ENCODE measurements at places on chromosomes 7 and 10.

DNA sequence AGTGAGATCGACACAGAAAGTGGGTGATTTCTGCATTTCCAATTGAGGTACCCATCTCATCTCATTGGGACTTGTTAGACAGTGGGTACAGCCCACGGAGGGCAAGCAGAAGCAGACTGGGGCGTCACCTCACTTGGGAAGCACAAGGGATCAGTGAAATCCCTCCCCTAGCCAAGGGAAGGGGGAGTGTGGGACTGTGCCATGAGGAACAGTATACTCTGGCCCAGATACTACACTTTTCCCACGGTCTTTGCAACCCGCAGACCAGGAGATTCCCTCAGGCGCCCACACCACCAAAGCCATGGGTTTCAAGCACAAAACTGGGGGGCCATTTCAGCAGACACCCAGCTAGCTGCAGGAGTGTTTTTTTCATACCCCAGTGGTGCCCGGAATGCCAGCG is 99.8 kb downstream of the ODAD2 start:
- no peak for DNase-seq

DNA sequence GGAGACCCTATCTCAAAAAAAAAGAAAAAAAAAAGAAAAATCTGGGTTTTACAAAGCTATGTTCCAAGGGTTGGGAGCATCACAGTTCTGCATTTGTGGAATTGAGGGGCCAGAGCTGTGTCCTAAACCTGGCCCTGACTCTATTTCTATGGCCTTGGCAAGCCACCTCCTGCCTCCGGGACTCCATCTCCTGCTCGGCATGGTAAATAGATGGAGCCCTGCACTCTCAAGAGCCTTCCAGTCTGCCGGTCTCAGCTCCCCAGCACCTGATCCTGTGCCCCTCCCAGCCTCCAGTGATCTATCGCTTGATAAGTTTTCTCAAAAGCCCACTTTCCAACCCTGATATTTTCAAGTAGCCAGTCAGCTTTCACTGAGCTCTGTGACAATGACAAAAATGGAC is 43.0 kb downstream of the KCNH2 start:
- DNase-seq, result no peak

DNA sequence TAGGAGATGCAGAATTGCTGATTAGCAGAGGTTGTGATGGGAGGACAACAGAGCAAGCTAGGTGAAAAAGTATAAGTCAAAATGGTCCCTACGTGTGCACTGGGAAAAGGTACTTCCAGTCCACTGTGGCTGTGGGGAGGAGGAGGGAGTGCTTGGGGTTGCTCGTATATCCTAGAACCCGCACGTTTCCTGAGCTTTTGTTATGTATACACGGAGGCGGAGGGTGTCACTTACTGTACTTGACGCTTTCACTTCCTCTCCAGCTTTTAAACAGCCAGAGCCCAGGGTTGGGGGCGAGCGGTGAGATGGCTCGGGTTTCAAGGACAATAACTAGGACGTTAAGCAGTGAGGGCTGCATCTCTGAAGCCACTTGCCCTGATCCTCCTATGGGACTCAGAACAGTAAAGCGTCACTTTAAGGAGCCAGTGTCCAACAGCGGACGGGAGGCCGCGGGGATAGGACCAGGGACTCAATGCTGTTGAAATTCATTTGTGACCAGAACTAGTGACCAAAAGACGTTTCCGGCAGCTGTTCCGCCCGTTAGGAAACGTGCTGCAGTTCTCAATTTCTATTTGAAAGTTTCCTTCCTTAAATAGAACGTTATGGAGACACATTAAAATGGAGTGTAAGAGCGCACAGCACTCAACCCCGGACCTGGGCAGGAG is 985 bp upstream of the ETV1 start:
- peak; percentile 45 for DNase-seq

GRCh38 chr10:68800211-68800610 is 27.1 kb upstream of the STOX1 start:
- DNase-seq, result no peak

DNA sequence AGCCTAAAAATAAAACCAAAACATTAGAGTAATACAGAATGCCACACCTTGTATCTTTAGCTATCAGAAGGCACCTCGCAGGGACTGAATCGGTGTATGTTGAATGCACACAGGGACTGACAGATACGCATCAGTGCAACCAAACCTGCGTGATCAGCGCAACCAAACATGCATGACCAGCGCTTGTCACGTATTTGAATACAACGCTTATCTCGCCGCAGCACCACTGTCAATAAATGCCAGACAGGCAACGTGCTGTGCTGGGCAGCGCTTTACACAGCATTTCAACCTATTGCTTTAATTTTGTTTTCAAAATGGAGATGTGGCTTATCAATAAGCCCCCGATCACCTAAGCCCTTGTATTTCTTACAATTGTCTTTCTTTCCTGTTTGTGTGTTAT is 242.4 kb downstream of the SFMBT2 start:
- DNase-seq, result no peak

- no peak for DNase-seq
Observed at GRCh38 chr7:42093349-42093905, 143.6 kb downstream of the GLI3 start.

- peak; percentile 32 for DNase-seq
Observed at GRCh38 chr10:18949391-18949790, 99.2 kb upstream of the MALRD1 start.

- no peak for DNase-seq
Observed at GRCh38 chr10:88471899-88472298, 111.2 kb downstream of the RNLS start.

GRCh38 chr7:104767826-104768536 is 246.0 kb upstream of the KMT2E start:
- no peak for DNase-seq

DNA sequence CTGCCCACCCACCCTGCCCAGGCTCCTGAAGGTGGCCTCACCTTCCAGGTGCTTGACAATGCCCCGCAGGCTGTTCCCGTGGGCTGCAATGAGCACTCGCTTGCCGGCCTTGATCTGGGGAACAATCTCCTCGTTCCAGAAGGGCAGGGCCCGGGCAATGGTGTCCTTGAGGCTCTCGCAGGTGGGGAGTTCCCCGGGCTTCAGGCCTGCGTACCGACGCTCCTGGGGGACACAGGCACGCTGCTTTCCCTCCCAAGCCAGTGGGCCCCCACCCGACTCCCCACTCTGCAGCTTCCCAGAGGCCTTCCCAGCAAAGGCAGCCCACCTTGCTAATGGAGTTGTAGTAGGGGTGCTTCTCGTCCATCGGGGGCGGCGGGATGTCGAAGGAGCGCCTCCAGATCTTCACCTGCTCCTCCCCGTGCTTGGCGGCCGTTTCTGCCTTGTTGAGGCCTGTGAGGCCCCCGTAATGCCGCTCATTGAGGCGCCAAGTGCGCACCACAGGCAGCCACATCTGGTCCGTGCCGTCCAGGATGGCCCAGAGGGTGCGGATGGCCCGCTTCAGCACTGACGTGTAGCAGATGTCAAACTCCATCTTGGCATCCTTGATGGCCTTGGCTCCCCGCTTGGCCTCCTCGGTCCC is 456 bp downstream of the PGAM2 start:
- no peak for DNase-seq

DNA sequence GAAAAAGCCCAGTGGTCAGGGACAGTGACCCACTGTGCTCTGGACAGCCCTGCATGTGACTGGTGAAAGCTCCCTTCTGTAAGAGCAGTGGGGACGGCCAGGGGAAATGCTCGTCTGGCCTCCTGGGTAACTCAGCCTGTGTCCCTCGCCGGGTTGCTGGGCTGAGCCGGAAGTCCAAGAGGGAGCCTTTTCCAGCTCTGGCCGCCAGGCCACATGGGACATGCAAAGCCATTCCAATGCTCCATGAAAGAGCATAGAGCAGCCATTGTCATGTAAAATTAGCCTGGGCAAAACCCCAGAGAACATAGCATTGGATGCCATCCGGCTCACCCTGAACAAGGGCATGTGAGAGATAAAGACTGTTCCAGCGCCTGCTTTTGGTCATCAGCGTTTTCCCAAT is 64.9 kb upstream of the ADRB1 start:
- DNase-seq, result no peak

DNA sequence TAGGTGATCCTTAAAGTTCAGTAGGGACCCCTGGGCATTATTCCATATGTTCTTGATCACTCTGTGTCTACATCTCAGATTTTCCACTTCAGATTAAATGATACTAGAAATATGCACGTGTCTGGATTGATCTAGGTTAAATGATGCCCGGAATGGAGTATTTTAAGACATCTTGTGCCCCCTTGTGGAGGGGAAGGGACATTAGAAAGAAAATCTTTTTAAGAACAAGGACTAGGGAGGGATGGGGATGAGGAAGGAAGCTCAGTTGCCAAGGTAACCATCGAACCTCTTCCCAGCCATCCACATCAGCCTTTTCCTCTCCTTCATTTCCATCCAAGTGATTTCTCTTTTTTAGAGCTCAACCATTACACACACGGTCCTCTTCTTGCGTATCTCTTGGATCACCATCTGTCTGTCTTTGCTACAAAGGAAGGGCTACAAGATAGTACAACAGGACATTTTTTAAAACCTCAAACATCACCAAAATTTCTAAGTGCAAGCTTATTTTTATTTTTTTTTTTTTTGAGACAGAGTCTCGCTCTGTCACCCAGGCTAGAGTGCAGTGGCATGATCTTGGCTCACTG is 40.5 kb downstream of the PRSS2 start:
- DNase-seq, result peak; percentile 66

DNA sequence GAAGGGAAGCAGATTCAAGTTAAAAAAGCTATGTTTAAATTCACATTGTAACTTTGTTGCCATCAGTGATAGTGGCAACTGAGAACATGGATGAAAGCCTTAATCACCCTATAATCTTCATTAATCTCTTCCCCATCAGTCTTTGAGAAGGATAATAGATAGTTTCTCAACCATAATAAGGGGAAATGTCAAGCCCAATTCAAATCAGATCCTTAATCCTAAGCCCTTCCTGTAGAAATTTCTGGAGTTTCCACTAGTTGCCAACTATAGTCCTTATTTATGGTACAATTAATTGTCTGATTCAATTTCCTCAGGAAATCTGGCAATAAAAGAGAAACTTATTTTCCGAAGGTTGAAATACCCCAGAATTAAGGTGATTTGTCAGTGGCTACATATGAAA is 431.8 kb downstream of the ZWINT start:
- DNase-seq, result no peak

- peak; percentile 20 for DNase-seq
Observed at GRCh38 chr10:16933783-16934182, 116.6 kb upstream of the RSU1 start.

DNA sequence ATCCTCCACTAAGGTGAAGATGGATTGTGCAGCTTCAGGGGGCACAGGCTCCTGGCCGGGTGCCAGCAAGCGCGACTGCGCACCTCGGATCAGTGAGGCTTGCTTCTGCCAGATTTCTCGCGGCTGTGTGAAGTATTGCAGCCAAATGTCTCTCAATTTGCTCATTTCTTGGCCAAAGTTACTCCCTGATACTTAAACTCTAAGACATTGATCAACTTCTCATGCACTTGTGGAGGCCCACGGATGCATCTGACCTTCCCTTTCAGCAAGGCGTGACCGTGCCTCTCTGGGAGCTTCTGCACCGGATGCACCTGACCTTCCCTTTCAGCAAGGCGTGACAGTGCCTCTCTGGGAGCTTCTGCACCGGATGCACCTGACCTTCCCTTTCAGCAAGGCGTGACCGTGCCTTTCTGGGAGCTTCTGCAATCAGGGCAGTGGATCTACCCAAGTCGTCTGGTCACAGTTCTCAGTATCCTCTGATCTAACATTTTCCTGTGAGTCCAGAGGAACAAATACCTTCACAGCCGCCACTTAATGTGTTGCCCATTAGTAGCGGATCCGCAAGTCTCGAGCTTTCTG is 248.3 kb downstream of the ADARB2 start:
- DNase-seq, result no peak

DNA sequence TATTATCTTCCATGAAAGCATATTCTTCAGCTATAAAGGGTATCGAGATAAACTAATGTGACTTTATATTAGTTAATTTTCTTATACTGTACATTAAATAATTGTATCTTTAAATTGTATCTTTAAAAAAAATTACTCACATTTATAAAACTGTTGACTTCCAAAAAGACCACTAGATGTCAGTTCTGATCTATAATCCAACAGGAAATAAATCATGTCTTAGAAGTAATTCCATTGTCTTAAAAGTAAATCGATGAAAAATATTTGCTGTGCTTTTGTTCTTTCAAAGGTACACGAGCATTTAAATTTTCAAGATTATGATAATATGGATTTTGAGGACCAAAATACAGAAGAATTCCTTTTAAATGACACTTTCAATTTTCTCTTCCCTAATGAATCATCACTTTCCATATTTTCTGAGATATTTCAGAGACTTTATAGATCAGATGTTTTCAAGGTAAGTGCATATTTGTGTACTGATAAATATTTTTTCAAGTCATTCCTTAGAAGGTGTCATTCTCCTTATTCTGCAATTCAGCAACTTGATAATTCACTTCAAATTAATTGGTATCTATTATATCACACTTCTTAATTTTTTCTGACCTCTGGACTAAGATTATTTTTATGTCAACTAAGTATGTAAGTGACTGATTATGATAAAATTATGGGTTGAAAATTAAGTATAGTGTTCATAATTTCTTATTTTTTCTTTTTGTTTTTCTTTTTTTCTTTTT is 138.5 kb downstream of the CPED1 start:
- peak; percentile 43 for DNase-seq

DNA sequence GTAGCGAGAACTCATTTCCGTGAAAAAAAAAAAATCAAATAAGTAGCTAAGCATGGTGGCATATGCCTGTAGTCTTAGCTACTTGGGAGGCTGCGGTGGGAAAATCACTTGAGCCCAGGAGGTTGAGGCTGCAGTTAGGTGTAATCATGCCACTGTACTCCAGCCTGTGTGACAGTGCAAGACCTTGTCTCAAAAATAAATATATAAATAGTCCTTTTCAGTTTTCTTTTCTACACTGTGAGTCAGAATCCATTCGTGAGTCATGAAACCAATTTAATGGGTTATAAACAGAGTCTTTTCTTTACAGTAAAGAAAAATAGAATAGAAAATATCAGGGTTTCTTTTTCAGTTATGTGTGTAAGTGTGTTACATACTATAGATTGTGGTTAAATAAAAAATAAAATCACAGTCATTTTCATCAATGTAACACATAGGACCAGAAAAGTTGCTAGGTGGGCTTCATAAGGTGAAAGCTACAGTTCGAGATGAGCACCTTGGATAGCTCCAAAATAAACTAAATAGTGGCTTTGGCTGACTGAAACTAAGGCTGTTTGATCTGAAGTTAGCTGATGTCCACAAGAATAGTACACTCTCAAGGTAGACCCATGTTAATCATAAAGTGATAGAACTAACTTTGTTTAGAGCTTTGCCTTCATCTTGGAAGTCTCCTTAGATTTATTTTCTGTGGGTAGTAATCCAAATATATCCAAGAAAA is 781.1 kb downstream of the GATA3 start:
- DNase-seq, result no peak
